Activated CD4-positive, alpha-beta T cell treated with anti-CD3 and anti-CD28 coated beads, Interleukin-2, amount 10 ng/mL, durations not matched to agents 7 days and 5 days (primary cell): ENCODE measurements at places on chromosomes 5 and 9. TPM values are rescaled to one million over a fixed set of nuclear protein-coding genes. Genes with fewer than 3 reads are reported as not detected.

Gene GARIN3
- total RNA-seq = not detected

Gene TMEM252
- total RNA-seq = not detected

Gene IL33
- not detected for total RNA-seq

Gene FABP6
- not detected for total RNA-seq

Gene SLC23A1
- 0.77 TPM for total RNA-seq

Gene SH3GL2
- not detected for total RNA-seq

Gene ZMAT2
- 52.4 TPM for total RNA-seq

Gene ANKRD55
- total RNA-seq = 10.3 TPM

Gene PCDHGA3
- not detected for total RNA-seq

Gene EFNA5
- not detected for total RNA-seq

Gene SLC45A2
- total RNA-seq = 0.19 TPM

Gene DIPK1B
- total RNA-seq = not detected

Gene TBC1D2
- total RNA-seq = 8.3 TPM

Gene DBH
- total RNA-seq = not detected

Gene DRD1
- total RNA-seq = not detected

Gene HAVCR1
- 2.0 TPM for total RNA-seq
